Tongue (tissue), 3 donors: ENCODE measurements at places on chromosomes 11 and 22. TPM values are rescaled to one million over a fixed set of nuclear protein-coding genes. Genes with fewer than 3 reads are reported as not detected.

Gene PDE2A
- 28.1 TPM for total RNA-seq

Gene CCDC89
- 3.7 TPM for total RNA-seq

Gene PRG3
- 0.41 TPM for total RNA-seq

Gene GUCY1A2
- 25.6 TPM for total RNA-seq

Gene PLEKHA7
- total RNA-seq: 15.6 TPM
